ENCODE measurements at places on chromosomes 4 and X.
A peak's percentile ranks its signal among the peaks of the same experiment; 100 is the strongest.

- no peak for DNase-seq
Observed at GRCh38 chrX:135520022-135520552, 373 bp upstream of the INTS6L start.

DNA sequence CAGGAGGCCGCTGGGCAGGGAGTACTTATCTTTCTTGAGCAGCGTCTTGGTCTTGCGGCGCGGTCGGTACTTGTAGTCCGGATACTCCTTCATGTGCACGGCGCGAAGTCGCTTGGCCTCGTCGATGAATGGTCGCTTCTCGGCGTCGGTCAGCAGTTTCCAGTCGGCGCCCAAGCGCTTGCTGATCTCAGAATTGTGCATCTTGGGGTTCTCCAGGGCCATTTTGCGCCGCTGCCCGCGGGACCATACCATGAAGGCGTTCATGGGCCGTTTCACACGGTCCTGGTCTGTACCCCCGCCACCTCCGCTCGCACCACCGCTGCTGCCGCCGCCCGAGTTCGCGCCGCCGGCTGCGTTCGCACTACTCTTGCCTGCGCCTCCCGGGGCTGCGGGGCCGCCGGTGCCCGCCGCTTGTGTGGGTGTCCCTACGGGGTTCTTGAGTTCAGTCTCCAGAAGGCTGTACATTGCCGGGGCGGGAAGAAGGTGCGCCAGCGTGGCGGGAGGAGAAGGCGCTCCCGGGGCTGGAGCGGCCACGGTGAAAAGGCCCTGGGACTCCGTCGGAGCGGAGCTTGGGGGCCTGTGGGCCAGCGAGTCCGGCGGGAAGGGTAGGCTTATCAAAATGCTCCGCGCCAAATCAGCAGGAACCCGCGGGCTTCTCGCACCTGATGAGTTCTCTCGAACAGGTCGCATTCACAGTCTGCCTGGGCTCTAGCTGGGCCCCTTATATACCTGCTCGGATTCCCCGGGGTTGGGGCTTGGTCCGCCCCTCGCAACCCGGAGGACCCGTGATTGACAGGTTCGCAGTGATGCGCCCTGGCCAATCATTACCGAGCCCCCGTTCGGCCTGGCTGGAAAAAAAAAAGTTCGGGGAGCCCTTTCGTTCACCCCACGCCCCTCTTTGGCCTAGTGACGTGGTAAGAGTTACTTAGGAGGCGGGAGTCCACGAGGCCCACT is at the start of gene SOX3:
Gene SOX3, minus strand, starts transcription at position 699 of the 954 bp plus-strand sequence. Its CDS starts 9 bp downstream, at position 690.
- DNase-seq: no peak

- no peak for DNase-seq
Observed at GRCh38 chr4:174856926-174857800, 28.1 kb upstream of the GLRA3 start.

- no peak for DNase-seq
Observed at GRCh38 chr4:113293674-113294073, 244.2 kb downstream of the ANK2 start.

DNA sequence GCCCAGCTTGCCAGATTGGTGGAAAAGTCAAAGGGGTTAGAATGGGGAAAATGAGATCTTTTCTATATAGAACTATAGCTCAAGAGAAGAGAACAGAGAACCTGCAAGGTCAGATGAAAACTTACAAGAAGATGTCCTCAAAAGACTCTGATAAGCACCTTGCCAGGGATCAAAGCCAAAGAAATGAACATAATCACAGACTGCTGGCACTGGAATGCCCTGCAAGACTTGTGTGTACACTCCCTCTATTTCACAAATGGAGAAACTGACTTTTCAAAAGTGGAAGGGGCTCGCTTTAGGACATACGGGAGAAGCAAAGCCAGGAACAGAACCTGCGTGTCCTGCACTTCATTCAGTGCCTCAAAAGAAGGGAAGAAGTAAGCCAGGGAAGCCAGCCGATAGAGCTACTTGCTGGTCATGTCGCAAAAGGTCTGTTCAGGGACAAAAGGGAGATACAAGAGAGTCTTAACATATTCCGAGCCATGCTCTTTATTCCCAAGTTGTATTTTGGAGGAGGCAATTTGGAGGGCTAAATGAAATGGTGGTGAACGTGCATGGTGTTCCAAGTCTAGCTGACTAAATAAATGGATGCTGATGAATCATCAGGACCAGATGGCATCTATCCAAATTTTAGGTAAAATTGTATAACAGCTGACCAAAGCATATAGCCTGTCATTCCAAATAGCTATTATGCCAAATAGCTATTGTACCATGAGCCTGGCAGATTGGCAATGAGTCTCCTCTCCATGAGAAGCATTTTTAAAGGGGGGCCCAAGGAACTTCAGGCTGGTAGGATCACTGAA is 175.6 kb upstream of the GPC4 start:
- no peak for DNase-seq

- DNase-seq: peak; percentile 50
Observed at GRCh38 chr4:141636771-141637460, 533 bp downstream of the IL15 start.

- DNase-seq: no peak
Observed at GRCh38 chr4:24655971-24656370, 71.6 kb upstream of the DHX15 start.

- peak; percentile 84 for DNase-seq
Observed at GRCh38 chr4:25007598-25007997, 23.1 kb downstream of the LGI2 start.

- no peak for DNase-seq
Observed at GRCh38 chr4:8585186-8585585, 5.0 kb downstream of the GPR78 start.

GRCh38 chrX:67724359-67725110 is 180.7 kb downstream of the AR start:
- no peak for DNase-seq

DNA sequence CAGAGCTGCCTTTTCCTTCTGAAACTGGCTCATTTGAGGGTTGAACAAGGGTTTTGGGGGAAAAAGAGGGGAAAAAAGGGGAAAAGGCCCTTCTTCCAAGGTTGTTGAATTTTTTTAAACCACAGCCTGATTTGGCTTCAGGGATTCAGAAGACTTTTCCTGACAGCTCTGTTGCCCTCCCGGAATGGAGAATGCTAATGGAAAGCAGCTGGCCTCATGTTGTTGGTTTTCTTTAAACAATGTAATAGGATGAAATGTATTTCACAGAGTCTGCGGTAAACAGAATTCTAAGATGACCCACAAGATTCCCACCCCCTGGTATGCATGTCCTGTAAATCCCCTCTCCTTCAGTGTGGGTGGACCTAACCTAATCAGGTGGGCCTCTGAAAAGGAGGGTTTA is 3.3 kb upstream of the KIAA1210 start:
- no peak for DNase-seq

DNA sequence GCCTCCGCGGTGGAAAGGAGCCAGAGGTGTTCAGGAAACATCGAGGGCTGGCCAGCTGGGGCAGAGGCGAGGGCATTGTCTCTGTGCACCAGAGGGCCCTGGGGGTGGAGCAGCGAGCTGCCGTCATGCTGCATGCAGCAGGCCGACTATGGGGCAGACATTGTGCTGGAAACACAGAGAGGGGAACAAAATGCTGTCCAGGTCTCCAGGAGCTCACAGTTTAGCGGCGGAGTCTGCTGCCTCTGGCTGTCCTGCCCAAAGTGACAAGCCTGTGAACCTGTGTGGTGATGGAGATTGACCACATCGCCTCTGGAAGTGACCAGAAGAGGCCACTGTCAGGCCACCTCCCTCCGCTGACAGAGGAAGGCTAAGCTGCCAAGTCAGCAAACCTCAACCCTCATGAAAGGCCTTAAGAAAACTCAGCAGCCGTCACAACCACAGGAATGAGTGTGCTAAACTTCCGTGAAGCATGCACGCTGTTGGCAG is 20.1 kb upstream of the SASH3 start:
- peak; percentile 69 for DNase-seq

DNA sequence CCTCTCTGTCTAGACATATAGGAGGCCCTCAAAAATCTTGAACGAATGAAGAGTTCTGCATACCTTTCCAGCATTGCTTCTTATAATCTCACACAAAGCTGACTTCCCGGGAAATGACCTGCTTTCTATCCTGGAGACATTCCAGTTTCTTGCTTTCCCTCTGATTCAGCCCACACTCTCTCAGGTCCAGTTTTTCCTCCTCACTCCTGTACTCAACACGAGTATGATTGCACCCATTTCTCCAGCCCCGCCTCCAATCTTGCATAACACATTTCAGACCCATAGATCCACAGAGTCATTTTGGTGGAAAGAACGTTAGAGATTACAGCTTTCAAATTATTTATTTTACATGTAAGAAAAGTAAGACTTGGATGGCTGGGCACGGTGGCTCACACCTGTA is 127.5 kb upstream of the TLR3 start:
- no peak for DNase-seq

- no peak for DNase-seq
Observed at GRCh38 chrX:119101168-119101567, 26.4 kb downstream of the KIAA1210 start.

DNA sequence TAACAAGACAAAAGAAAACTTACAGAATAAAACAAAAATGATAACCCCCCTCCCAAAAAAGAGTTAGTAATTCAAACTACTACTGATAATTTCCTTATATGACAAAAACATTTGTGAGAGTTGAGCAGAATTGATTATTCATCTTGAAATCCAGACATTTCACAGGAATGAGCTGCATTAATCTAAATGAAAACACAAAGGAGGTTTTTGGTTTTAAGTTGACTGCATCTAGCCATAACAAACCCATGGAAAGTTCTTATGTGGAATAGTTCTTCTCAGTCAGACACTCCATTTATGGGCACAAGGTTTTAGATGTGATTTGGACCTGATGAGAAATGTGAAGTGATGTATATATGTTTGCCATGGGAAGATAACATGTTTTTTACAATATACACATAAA is 95.4 kb downstream of the VCX2 start:
- DNase-seq: no peak

- DNase-seq: no peak
Observed at GRCh38 chr4:179663641-179664429, 2221.6 kb upstream of the AGA start.

DNA sequence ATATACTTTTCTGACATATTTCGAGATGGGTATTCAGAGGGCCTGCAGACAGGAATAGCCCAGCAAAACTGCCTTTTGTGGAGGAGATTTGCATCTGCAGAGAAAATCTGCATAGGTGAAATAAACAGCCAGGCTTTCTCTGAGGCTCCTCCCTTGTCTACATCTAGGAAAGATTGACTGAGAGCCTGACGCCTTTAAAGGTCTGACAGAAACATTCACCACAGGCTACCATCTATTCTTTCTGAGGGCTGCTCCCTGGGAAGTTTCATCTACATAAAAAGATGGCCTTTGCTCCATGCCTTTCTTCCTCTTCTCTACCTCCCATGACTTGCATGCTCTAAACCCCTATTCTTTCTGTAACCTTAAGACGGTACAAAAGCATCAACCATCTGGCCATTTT is 55.0 kb upstream of the AP1S2 start:
- no peak for DNase-seq

DNA sequence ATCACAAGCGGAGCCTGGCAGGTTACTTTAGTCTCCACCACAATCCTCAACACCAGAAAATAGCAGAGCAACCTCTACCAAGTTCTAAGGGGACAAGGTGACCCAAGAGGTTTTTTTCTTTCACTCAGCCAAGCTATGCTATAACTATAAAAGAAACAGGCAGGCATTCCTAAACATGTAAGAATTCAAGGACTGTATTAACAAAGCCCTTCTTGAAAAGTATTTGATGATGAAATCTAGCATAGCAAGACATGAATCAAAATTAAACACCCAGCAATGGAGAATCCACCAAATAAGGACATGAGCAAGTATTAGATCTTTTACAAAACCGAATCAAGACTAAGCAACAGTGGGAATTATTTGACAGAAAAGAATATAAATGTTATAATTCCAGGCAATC is 25.7 kb upstream of the C1QTNF7 start:
- DNase-seq: no peak

DNA sequence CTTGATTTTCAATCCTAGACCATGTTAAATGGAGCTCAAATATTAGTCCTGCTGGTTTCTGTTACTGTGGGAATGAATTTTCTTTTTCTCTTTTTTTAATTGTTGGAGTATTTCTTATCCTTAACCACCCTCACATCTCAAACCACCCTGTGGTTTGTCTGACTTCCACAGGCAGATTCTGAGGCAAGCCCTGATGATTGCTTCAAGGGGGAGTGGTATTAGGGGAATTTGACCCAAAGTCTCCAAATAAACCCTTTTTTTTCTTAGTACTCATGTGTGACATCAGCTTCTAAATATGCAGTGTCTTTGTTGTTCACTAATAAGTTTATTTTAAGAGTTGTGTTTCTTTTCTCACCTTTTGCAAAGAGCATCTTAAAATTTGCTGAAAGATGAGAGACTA is 810.3 kb downstream of the IL1RAPL1 start:
- DNase-seq: no peak

DNA sequence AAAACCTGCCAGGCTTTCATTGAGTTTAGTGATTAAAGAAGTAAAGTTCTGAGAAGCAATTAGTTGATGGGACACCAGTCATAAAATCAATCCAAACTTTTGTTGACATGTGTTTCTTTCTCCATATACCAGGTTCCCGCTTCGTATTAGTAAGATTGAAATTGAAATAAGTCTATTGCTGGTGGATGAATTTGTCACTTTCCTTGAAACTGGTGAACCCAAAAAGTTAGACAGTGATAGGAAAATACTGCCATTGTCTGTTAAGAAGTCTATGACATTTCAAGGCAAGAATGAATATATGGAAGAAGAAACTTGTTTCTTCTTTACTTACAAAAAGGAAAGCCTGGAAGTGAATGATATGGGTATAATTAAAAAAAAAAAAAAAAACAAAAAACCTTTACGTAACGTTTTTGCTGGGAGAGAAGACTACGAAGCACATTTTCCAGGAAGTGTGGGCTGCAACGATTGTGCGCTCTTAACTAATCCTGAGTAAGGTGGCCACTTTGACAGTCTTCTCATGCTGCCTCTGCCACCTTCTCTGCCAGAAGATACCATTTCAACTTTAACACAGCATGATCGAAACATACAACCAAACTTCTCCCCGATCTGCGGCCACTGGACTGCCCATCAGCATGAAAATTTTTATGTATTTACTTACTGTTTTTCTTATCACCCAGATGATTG is at the start of gene CD40LG:
Gene CD40LG, plus strand, starts transcription at position 482 of the 684 bp plus-strand sequence. Its CDS starts 91 bp downstream, at position 573.
- DNase-seq: no peak

GRCh38 chr4:34723605-34724004 is 1520.7 kb downstream of the ARAP2 start:
- no peak for DNase-seq

- DNase-seq: no peak
Observed at GRCh38 chrX:67289055-67289499, 254.7 kb upstream of the AR start.

GRCh38 chr4:83605744-83606172 is 69.8 kb downstream of the GPAT3 start:
- DNase-seq: no peak

GRCh38 chrX:12770440-12770839 is 20.8 kb upstream of the PRPS2 start:
- DNase-seq: peak; percentile 22

DNA sequence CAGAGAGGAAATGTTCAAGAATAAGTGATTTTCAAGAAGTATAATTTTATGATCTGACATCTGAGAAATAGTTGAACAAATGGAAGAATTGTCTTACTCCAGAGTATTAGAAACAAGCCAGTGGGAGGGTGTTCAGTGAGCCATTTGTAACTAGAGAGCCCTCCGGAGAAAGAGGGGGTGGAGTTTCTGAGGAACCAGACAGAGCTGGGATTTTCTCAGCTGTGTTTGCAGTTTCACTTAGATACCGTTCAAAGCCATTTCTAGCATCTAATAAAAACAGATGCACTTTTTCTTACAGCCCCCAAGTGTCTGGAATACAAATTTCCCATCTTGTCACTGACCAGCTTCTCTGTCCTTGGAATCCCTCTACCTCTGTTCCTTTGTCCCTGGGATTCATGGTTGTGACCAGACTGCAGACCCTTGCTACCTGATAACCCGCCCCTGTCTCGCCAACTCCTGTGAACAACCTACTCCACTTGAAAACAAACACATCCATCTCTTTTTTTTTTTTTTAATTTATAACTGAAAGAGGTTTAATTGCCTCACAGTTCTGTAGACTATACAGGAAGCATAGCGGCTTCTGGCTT is 132.8 kb upstream of the KLF3 start:
- DNase-seq: peak; percentile 26
